Kidney capillary endothelial cell (primary cell): ENCODE measurements at places on chromosomes 3 and 15.

- no peak for DNase-seq
Measured at GRCh38 chr3:52574056-52574965, 37.9 kb downstream of the UQCC5 start.

DNA sequence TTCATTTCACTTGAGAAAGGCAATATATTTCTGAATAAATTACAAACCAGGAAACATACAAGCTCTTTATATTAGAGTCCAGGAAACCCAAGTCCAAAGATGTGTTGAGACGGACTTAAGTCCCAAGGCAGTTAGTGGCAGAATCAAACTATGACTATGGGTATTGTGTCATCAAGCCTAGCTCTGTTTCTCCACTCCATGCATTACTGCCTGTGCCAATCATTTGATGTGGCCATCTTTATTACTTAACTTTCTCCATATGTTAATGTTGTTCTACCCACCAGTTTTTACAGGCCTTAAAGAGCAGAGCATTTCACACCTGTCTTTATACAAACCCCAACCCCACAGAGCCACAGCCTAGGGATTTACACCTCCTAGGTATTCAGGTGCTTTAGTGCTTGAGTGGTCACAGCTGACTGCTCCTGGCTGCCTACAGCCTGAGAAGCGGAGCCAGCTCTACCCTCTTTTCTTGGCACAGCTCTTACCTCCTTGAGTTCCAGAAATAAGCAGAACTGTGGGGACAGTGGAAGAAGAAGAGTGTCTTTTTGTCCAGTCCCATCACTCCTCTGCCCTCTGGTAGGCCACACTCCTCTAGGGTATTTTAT is 92.1 kb downstream of the DTWD1 start:
- no peak for DNase-seq

GRCh38 chr15:46411900-46412299 is 777.1 kb downstream of the SQOR start:
- no peak for DNase-seq

GRCh38 chr3:197896421-197896820 is 53.6 kb upstream of the RPL35A start:
- DNase-seq, result no peak

GRCh38 chr3:37995652-37996641 is 5.4 kb downstream of the VILL start:
- no peak for DNase-seq

DNA sequence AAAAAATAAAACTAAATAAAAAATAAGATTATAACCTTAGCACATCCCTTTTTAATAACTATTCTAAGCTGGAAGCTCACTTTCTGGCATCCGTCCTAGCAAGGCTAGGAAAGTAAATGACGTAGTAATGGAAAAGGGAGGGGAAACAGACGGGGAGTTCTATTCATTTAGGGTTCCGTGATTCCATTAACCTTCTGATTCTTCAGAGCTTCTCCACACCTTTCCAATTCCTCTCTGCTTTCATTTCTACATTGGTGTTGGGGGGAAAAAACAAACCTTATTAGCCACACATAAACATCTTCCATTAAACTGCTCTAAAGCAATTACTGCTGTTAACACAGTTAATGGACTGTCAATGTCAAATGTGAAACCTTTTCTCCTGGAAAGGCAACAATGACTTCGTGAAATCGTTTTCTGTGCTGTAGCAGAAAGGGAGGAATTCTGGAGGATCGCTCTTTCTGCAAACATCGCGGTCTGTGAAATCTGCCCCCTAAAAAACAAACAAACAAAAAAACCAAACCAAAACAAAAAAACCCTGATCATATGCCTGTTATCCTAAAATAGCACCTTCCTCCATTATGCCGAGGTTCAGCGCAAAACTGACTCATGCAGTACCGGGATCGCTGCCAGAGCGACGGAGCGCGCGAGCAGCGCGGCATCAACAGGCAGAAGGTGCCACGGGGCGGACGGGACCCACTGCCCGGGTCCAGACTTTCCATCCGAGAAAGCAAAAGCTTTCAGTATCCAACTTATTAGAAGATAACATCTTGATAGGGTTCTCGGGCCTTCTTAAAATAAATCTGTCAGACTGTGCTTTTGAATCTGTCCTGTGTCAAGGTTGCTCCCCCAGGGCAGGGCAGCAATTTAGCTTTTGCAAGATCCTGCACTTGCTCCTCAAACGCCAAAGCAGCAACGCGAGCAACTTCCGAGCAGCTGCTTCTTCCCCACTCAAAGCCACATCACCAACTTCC is 156.2 kb downstream of the FGF12 start:
- DNase-seq, result peak; percentile 49

DNA sequence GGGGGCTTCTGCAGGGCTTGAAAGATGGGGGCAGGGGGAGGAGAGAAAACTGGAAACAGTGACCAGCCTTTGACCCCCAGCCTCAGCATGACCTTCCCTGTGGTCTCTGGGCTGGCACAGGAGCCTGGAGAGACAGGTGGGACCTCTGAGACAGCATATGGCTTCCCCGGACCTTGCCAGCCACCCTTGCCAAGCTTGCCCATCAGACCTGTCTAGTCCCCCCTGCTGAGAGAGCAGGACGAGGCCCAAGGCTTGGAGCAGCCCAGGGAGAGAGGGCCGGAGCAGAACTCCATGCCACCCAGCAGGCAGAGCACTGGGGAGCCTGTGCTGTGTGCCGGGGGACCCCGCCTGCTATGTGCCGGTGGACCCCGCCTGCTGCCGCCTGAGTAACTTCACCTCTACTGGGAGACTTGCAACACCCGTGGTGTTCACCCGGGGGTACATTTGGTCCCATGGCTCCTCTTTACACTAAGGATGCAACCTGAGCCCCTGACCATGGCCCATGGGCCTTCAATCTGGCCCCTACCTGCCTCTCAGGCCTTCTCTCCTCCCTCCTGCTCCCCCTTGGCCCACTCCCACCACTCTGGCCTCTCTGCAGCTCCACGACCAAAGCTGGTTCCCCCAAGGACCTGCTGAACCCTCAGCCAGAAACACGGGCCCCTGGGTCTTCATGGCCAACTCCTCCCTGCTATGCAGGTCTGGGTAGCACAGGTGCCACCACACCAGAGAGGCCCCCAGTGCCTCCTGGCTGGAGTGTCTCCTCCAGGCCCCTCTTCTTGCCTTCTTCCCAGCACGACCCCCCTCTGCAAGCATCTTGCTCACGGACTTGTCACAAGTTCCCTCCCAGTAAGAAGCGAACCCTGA is 21.1 kb upstream of the SLC41A3 start:
- no peak for DNase-seq

- DNase-seq, result peak; percentile 94
Measured at GRCh38 chr15:95459273-95459672, 871.2 kb upstream of the NR2F2 start.

DNA sequence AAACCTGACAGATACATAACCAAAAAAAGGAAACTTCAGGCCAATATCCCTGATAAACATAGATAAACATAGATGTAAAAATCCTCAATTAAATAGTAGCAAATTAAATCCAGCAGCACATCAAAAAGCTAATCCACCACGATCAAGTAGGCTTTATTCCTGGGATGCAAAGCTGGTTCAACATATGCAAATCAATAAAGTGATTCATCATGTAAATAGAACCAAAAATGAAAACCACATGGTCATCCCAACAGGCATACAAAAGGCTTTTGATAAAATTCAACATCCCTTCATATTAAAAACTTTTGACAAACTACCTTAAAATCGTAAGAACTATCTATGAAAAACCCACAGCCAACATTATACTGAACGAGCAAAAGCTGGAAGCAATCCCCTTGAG is 882.2 kb downstream of the NTRK3 start:
- DNase-seq, result no peak

GRCh38 chr15:69297642-69298353 is 914 bp upstream of the PAQR5 start:
- DNase-seq, result no peak

- DNase-seq, result no peak
Measured at GRCh38 chr15:42131826-42132806, 24.3 kb downstream of the PLA2G4F start.

- DNase-seq, result no peak
Measured at GRCh38 chr15:35481992-35482391, 64.0 kb downstream of the DPH6 start.
